Mesangial cell (primary cell): ENCODE measurements at places on chromosomes 4 and X. TPM values are rescaled to one million over a fixed set of nuclear protein-coding genes. Genes with fewer than 3 reads are reported as not detected.

Gene PNMA6E
- not detected in 2 replicates for total RNA-seq

Gene SOD3
- 0.65 and 2.5 TPM in 2 replicates for total RNA-seq

Gene RHOH
- total RNA-seq = not detected in 2 replicates

Gene GJB1
- 0.25 TPM in 1 of 2 replicates, not detected in the other for total RNA-seq

Gene SSX4B
- not detected in 2 replicates for total RNA-seq

Gene GAGE13
- not detected in 2 replicates for total RNA-seq

Gene RBM46
- total RNA-seq = 0.81 TPM in 1 of 2 replicates, not detected in the other

Gene GPC3
- 0.65 and 3.7 TPM in 2 replicates for total RNA-seq

Gene WDFY3
- 35.7 and 44.7 TPM in 2 replicates for total RNA-seq

Gene SUPT20HL2
- total RNA-seq = not detected in 2 replicates

Gene CLDN22
- total RNA-seq = under 0.01 TPM in 1 of 2 replicates, not detected in the other

Gene CENPVL1
- total RNA-seq = not detected in 2 replicates

Gene RIBC1
- 0.33 and 2.3 TPM in 2 replicates for total RNA-seq

Gene FRMPD4
- total RNA-seq = under 0.01 TPM in 1 of 2 replicates, not detected in the other

Gene CRLF2
- total RNA-seq = not detected in 2 replicates

Gene DRD5
- total RNA-seq = not detected in 2 replicates

Gene GBA3
- not detected in 2 replicates for total RNA-seq

Gene NHS
- total RNA-seq = 4.1 and 7.7 TPM in 2 replicates

Gene TBC1D8B
- total RNA-seq = 1.9 and 2.4 TPM in 2 replicates

Gene UGT2B17
- 0.25 TPM in 1 of 2 replicates, not detected in the other for total RNA-seq
